ENCODE measurements at places on chromosomes 7 and 10.

GRCh38 chr10:29865700-29866355, 193.6 kb downstream of the JCAD start:
- no peak for DNase-seq

GRCh38 chr7:97011536-97012364, 6.4 kb downstream of the DLX6 start:
- DNase-seq = no peak

DNA sequence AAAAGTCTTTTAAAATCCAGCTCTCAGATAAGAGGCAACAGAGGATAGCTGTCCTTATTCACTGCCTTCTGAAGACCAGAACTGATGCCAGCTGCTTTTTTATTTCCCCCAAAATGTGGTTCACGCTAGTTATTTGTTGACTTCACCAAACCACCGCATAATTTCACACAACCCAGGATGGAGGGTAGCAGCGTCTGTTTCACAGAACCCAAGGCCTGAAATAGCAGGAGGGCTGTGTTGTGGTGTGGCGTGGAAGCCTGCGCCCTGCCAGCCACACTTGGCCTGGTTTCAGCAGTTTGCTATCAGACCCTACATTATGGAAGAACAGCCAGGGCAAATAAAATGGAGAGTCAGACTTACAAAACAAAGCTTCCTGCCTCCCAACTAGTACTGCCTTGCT, 155.4 kb downstream of the DYNC1I1 start:
- DNase-seq = no peak

DNA sequence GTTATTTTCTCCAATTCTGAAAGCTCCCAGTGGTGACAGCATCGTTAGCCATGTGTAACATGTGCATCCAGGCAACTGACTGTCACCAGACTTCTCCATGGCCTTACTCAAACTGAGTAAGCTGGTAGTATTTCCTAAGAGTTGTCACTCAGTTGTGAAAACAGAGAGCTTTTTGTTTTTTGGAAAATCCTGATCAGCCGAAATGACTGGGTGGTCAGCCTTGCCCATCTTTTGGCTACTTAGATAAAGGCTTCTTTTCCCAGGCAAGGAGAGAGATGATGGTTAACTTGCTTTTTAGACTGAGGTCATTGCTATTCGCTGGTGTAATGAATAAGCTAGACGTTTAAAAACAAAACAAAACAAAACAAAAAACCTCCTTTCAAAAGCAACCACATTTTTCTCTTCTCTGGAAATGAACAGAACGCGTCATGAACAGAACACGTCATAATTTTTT, 159.5 kb upstream of the KLF14 start:
- no peak for DNase-seq

- DNase-seq = no peak
Measured at GRCh38 chr7:67794544-67794943, 797.9 kb downstream of the TYW1 start.

DNA sequence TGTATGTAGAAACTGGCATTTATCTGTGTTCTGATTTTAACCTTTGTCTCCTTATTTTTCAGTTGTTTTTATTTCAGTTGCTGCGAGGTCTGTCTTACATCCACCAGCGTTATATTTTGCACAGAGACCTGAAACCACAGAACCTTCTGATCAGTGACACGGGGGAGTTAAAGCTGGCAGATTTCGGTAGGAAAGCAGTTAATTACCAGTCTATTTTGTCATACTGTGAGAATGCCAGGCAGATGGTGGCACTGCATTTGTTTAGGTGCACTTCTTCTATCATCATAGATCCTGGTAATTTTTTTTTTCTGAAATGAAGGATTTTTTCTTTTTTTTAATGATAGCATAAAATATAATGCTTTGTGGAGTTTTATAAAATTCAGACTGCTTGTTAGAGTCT, 321.4 kb downstream of the CDK14 start:
- no peak for DNase-seq

GRCh38 chr7:70693686-70694433, 438.1 kb upstream of the GALNT17 start:
- no peak for DNase-seq

- DNase-seq = no peak
Measured at GRCh38 chr10:76202777-76203176, 771.4 kb downstream of the LRMDA start.

DNA sequence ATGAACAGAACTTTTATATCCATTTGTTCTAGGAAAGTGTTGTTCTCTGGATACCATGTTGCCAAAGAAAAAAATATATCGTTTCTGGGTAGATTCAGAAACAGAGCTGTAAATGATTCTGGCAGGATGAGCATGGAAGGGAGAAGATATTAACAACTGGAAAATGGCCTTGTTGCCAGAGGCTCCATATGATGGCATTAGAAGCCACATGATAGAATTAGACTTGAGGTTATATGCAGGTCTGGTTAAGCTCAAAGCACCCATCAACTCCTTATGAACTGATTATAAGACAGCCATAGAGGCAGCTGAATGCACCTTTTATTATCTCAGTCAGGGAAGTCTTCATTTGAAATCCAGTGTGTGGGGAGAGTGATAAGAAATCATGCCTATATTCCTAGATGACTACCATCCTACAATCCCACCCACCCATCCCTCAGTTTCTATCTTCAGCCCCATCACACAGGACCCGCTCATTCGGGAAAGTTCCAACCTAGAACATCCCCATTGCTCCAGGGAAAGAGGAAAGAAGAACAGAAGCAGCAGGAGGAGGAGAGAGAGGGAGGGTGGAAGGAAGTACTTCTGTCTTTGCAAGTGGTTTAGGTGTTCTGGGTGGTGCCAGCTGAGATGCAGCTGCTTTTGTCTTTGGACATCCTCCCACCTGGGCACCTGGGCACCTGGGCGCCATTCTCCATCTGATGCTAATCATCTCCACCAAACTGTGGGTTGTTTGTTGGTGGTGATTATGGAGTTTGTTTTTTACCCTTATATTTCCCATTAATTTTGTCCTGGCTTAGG, 25.5 kb upstream of the TRIL start:
- no peak for DNase-seq
